ENCODE measurements at places on chromosomes 2 and 18.
A peak's percentile ranks its signal among the peaks of the same experiment; 100 is the strongest.

DNA sequence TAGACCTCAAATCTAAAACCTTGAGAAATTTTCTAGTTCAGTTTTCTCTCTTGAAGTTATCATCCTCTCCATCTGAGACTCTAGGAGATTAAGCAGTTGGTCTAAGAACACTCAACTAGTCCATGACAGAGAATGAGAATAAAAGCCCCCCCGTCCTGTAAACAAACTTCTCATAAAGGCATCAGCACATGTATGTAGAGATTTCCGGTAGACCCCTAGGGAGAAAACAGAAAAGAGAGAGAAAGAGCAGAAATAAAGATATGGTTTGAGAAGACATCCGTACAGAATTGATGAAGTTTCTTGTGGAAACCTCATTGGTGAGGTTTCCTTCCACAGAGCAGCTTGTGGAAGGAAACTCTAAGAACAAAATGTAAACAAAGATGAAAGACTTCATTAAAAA lies 3.2 kb upstream of the GPR155 start:
- DNase-seq = peak; percentile 17

- no peak for DNase-seq
These were observed 158.9 kb downstream of the LDLRAD4 start for GRCh38 chr18:13377496-13377895.

DNA sequence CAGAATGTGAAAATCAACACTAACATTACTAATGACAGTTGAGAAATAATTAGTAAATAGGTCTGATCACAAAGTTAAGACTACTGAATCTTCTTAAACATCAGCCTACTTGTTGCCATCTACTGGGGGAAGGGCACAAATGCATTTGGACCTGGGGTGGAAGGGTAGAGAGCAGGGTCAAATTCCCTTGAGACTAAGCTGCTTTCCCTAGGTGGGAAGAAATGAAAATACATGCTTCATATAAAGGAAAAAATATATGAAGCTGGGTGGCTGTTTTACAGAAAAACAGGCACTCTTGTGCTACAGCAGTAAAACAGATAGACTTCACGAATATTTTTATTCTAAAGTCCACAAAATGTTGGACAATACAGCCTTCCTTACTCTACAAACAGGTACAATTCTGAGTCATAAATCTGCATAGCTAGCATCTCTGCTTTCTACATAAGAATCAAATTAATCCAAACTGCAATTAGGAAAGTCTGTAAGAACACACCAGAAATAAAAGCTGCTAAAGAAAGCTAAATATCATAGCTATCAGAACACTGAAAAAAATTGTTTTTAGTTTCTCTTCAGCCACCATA lies 10.9 kb downstream of the TRIP12 start:
- DNase-seq = peak; percentile 36

DNA sequence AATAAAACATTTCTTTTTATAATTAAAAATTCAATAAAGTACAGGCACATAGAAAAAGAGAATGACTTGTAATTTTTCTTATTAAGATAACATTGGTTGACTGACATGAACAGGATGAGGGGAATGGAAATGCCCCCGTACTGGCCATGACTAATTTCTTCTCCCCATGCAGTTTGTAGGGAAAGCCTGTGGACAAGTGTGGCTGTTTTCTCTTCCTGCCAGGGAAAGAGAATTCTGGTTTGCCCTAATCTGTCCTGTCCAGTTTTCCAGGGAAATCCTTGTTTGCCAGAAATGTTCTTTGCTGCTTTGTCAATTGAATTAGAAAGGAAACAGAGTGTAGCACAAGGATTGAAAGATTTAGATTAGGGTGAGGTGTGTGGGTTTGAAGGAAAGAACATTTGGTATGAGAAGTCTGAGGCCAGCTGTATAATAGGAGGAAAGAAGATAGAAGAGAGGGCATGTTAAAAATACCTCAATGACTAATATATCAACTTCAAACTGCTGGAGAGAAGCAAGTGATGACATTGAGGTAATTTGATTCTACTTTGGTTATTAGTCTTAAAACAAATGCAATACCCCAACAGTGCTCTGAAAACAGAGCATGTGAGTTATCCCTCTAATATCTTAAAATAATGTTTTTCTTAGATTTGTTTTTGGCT lies 593.9 kb upstream of the ZNF804A start:
- DNase-seq = no peak

DNA sequence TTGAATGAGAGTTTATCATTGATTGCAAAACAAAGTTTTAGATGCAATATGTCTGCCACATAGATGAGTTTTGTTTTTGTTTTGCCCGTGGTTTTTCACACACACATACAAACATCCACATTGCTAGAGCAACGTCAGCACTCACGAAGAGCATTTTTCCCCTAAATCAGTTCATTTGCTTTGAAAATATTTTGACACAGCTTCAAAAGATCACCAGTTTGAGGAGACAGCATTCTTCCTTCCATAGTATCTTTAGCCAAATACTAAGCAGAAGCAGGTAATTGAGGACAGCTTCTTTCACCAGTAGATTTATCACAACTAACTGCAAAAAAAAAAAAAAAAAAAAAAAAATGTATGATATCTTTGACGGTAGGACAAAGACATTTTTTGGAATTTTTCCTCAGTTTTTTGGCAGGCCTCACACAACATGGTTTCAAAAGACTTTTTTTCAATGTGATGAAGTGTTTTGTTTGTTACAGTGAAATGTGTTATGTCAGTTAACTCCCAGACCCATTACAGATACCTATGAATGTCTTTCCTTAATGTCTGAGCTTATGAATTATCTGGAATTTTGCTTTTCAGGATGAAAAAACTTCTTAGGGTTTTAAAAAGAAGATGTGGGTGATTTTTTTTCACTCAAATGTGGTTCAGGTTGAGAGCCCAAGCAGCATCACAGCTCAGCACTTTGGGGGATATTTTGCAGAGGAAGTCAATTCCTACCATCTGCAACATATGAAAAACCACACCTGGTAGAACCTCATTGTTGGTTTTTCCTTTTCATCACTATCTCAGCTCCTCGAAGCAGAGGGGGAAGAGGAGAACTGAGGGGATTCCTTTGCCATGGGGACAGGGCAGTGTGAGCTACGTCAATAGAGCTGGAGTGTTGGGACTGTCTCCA lies 31.6 kb downstream of the AOX1 start:
- DNase-seq = no peak

GRCh38 chr2:238582159-238582558 lies 155.4 kb downstream of the ASB1 start:
- DNase-seq = no peak

GRCh38 chr2:236659758-236660150 lies 90.1 kb downstream of the ACKR3 start:
- DNase-seq = no peak

DNA sequence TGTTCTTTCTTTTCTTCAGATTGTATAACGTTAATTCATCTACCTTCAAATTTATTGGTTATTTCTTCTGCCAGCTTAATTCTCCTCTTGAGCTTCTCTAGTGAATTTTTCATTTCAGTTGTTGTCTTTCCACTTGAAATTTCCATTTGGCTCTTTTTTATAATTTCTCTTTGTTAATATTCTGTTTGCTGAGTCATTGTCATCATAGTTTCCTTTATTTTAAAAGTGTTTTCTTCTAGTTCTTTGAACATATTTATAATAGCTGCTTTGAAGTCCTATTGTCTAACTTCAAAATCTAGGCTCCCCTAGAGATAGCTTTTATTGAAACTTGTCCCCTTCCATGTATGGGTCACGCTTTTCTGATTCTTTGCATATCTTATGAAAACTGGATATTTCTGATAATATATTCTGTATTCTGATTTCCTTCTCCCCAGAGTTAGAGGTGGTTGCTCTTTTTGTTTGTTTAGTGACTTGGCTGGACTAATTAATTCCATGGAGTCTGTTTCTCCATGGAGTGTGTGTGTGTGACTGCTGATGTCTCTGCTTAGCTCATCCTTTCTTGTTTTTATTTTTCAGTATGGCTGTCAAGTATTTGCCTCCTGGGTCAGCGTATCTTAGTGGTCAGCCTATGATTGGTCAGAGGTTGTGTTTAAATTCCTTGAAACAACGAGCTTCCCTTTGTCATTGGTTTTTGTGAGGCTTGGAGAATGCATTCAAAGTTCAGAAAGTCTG lies 47.6 kb downstream of the DIS3L2 start:
- DNase-seq = no peak

GRCh38 chr2:182652326-182652725 lies 63.7 kb upstream of the DNAJC10 start:
- no peak for DNase-seq

GRCh38 chr2:391696-392095 lies 103.8 kb upstream of the ALKAL2 start:
- no peak for DNase-seq

GRCh38 chr2:112184121-112184520 lies 45.9 kb downstream of the FBLN7 start:
- no peak for DNase-seq

DNA sequence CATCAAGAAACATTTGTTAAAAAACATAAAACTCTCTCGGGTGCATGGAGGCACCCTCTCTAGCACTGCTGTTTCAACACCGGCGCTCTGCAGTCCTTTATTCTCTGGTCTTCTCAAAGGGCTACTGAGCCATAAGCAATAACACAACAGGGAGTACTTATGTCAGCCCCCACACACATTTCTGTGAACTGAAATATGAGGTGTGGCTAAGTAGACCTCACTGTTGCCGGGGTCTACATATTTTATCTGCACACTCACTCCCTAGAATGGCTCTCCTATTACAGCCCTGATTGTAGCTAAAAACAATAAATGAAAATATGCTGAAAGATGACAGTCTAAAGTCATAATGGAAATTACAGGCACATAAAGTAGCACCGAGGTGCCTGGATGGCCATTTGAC lies 235.1 kb downstream of the GRB14 start:
- no peak for DNase-seq

- DNase-seq = no peak
These were observed 47.1 kb downstream of the NEDD4L start for GRCh38 chr18:58091099-58091611.

DNA sequence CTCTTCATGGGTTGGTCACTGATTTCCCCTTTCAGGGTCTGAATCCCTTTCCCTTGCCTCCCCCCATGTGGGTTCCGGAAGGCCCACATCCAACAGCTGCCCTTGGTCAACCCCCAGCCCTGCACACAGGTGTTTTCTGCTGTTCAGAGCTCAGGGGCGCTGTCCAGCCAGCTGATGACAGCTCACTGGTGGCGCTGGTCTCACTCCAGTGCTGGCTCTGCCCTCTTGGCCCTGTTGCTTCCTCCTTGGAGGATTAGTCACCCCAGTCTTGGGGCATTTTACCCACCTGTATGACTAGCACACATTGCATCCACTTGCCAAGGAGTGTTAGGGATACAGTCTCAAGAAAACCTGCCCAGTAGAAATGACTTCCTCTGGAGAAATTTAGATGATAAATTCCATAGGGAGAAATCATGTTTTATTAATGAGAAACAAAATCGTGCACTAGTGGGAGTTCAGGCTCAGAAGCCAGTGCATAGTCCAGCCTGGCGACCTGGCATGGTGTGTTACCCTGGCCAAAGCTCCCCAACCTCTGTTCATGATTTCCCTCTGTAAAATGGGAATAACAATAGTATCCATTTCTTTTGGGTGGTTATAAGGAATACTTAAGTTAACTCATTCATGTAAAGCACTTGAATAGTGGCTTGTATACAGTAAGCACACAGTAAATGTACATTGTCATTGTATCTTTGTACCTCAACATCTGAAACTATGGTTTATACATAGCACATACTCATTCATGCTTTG lies 21.6 kb downstream of the CRIM1 start:
- no peak for DNase-seq

Data from DND-41 (cell line).